Right hindlimb (tissue), 1 donor: ENCODE measurements at places on chromosomes 6 and 20.

- no peak for DNase-seq
Observed at GRCh38 chr6:144066741-144067484, 28.5 kb downstream of the SF3B5 start.

GRCh38 chr20:62030834-62031434, 34.7 kb downstream of the TAF4 start:
- DNase-seq: no peak

DNA sequence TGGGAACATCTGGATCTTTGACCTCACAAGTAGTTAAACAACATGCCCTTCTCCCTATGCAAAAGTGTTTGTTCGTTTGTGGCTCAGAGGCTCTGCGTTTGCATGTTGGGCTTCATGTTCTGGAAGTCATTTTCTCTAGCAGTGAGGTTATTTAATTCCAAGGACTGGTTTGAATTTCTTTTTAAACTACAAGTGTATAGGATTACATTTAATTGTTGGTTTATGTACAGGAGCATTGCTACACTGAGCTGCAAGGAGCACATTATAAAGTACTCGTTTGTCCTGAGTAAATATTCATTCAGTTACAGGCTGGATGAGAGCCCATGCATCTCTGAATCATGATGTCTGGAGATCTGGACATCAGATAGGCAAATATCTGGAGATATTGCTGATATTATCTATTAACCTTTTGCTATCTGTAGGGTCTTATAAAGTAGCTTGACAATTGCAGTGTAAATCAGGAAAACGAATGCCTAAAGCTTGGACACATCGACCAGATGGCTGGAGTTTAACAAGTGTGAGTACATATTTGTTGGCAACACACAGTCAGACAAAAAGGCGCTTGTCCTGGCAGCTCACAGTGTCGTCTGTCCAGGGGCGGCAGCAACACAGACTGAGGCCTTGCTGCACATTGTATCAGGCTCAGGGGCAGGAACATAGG, 84.6 kb downstream of the PDE7B start:
- peak; percentile 38 for DNase-seq

DNA sequence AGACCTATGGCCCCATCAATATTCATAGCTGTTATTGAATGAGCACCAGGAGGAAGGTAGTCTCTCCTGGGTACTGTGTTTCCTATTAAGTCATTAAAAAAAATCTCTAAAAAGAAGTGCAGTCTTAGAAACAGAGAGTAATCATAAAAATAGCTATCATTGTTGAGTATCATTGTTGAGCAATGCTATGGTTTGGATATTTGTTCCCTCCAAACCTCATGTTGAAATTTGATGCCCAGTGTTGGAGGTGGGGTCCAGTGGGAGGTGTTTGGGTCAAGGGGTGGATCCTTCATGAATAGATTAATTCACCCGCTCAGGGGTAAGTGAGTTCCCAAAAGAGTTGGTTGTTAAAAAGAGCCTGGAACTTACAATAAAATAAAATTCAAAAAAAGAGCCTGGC, 88.1 kb upstream of the IYD start:
- no peak for DNase-seq

- DNase-seq: no peak
Observed at GRCh38 chr6:135116571-135116970, 61.9 kb upstream of the HBS1L start.

DNA sequence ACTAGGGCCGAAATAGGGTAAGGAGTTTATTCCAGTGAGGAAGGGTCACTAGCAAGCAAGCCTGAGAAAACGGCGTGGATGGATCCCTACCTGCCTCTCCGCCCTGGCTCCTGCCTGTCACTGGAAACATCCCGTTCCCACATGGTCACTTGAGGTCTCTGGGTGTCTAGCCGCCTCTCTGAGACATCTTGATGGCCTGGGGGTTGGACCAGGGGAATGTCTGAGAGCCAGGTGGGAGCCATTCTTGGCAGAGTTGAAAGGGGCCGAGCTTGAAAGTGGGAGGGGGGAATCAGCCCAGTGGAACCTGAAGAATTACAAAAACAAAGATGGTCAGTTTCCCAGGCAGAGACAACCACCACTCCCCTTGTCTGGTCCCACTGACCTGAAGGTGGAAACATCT, 961 bp downstream of the CCHCR1 start:
- no peak for DNase-seq

DNA sequence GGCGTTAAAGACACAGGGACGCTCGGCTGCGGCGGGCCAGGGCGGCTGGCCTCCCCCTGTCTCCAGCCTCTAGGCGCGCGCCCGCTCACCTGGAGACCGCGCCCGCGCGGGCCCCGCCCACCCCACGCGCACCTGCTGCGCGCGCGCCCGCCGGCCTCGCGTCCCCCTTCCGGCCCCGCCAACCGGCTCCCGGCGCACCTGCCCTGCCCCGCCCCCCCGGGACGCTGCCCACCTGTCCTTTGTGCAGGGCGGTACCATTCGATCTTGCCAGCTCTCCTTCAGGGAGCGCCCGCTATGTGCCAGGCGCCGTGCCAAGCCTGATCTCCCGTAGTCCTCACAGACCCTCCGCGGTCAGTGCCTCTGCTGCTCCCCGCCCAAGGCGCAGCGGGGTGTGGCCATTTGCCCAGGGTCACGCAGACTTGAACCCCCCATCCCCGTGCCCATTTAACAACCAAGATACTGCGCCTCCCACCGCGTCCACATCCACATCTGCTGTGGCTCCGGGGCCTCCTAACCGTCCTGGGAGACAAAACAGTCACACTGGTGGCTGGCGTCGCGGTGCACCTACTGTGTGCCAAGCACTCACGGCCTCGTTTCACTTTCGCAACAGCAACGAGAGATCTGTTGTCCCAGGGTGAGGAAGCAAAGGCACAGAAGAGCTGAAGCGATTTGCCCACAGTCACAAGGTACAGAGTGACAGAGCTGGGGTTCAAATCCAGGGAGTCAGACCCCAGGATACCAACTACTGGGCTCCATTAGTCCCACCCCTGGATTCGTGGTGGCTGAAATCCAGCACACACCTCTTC, 48.1 kb downstream of the NOL4L start:
- peak; percentile 43 for DNase-seq

GRCh38 chr6:134662077-134662700, 287.7 kb downstream of the ALDH8A1 start:
- DNase-seq: no peak

- DNase-seq: peak; percentile 79
Observed at GRCh38 chr20:49345524-49345923, 67.7 kb upstream of the ZNFX1 start.

DNA sequence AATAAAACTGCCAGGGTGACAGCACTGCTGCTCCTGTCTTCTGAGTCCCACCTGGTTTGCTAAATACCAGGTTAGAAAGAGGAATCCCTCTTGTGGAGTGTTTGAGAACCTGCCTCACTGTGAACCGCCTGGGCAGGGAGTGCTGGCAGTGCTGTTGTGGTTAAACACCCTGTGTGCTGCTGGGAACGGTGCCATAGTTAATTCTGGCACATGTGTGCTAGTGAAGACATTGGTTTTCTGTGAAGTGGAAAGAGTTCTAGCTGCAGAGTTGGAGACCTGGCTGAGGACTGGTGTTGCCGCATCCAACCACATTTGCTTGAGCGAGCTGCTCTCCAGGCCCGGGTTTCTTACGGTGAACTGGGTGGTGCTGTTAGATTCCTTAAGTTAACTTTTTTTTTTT, 72.7 kb downstream of the IGF2R start:
- peak; percentile 72 for DNase-seq

- no peak for DNase-seq
Observed at GRCh38 chr6:14743474-14744211, 502.2 kb upstream of the JARID2 start.

DNA sequence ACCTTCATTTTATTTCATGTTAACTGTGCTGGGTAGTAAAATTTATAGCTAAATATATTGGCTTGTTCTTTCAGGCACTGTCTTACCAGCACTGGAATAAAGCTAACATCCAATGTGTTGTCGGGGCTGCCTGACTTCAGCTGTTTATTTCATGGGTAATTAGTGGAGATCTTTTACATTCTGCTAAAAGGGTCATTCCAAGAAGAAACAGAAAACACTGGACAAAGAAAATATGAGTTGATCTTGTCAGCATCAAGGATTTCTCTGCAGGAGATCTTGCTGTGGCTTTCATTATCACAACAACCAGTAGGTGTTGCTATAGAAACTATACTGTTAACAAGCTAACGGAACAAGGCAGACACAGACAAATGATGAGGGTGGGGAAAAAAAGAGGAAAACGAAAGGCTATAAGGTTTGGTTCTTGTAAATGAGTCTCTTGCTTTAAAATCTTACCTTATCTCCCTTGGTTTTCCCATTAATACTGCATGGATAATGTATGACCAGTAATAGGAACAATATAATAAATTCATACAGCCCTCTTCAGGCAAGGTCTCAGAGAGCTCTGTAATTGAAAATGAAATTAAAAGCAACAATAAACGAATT, 206.8 kb downstream of the SIM1 start:
- no peak for DNase-seq

DNA sequence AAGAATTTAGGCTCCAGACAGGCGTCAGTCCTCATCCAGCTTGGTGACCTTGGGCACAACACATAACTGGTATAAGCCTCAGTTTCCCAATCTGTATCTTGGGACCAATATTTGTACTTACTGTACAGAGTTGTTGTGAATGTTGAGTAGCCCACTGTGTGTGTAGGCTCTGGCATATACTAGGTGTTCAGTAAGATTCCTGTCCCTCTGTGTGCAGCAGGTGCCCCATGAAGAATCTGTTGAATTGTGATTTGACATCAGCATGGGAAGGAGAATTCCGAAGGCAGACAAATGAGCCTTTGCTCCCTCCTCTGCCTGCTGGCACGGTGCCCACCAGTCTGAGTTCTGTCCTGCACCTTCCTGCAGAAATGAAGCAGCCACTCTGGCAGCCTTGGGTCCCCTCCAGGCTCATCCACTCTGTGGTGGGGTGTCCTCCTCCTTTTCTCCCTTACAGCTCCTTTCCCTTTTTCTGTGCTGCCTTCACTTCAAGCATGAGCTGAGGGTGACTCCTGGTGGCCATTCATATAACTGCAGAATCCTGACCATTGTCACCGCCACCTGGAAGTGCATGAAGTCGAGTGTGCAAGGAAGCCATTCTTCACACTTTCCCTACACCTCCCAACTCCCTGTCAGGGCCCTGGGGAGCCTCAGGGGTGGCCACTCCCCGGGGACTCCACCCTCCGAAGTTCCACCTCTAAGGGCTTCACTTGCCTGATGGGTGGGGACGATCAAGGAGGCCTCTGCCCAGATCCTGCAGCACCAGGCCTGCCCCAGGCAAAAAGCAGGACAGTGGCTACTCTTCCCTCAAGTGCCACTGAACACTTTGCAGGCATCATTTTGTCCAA, 48.2 kb downstream of the MRPL14 start:
- peak; percentile 86 for DNase-seq
